ENCODE measurements at places on chromosomes 3 and 15.

GRCh38 chr3:186052096-186052840, 56.6 kb downstream of the ETV5 start:
- DNase-seq = no peak

- DNase-seq = no peak
Observed at GRCh38 chr15:29263289-29263688, 6.3 kb downstream of the NSMCE3 start.

- no peak for DNase-seq
Observed at GRCh38 chr3:192467230-192468140, 259.9 kb downstream of the FGF12 start.

- no peak for DNase-seq
Observed at GRCh38 chr3:97338375-97338774, 426.2 kb upstream of the ARL6 start.

GRCh38 chr3:86967062-86967461, 23.9 kb downstream of the VGLL3 start:
- DNase-seq = no peak

- DNase-seq = no peak
Observed at GRCh38 chr15:89332446-89332845, 2.2 kb downstream of the POLG start.

- DNase-seq = no peak
Observed at GRCh38 chr15:69149803-69150202, 10.6 kb upstream of the GLCE start.

DNA sequence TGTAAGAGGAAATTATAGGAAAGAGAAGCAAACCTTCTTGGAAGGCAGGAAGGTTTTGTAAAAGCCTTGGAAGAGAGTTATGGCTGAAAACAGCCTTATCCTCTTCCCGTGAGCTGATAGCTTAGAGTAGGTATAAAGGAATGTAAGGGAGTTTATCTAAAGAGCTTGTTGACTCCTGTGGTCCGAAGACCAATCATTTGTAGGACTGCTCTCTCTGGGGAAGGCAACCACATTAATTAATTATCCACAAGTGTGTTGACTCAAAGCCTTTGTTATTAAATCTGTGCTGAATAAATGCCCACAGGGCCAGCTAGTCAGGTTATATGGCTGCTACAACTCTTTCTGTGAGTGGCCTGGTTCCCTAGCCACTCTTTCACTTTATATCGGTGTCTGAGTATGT, 452.1 kb upstream of the RASGRP1 start:
- no peak for DNase-seq

GRCh38 chr3:124826703-124827102, 60.5 kb downstream of the ITGB5 start:
- DNase-seq = peak; percentile 84

Data from ascending aorta (tissue), 2 donors.